NCI-H526 treated with DMSO at 0.1 percent for 48 hours (cell line): ENCODE measurements at places on chromosomes 2 and 18.

- no peak for DNase-seq
These were observed 1.2 kb upstream of the ANO7 start for GRCh38 chr2:241187101-241187917.

- no peak for DNase-seq
These were observed 309.3 kb downstream of the GBX2 start for GRCh38 chr2:235858881-235859280.

DNA sequence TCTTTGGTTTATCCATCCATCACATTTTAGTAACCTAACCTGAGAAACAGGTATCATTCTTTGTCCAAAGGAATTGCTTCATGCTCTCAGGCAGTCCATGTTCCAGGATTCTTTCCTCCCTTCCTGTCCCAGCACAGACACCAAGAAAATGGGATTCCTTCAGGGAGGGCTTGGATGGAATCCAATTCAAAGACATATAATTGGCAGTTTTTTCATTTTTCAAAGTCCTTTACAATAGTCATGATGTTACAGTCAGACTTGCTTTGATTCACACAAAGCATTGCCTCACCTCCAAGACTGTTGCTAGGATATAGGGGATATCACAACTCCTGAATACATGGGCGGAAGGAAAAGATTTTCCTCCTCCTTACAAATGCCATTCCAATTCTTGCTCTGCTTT lies 241.4 kb upstream of the ACVR2A start:
- no peak for DNase-seq

DNA sequence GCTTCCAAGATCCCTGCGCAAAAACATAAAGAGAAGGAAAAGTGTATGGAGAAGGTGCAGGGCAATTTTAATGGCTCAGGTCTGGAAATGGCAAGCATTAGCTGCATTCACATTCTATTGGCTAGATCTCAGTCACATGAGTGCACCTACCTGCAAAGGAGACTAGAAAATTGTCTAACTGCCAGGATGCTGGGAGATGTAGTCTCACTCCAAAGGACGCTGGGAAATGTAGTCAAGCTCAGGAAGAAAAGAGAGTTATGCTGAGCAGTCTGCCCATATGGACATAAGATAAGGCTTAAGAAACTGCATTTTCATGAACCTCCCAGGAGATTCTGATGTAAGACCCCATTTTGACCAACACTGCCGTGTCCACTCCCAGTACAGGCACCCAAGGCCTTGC lies 9.5 kb upstream of the KLHL29 start:
- peak; percentile 38 for DNase-seq

DNA sequence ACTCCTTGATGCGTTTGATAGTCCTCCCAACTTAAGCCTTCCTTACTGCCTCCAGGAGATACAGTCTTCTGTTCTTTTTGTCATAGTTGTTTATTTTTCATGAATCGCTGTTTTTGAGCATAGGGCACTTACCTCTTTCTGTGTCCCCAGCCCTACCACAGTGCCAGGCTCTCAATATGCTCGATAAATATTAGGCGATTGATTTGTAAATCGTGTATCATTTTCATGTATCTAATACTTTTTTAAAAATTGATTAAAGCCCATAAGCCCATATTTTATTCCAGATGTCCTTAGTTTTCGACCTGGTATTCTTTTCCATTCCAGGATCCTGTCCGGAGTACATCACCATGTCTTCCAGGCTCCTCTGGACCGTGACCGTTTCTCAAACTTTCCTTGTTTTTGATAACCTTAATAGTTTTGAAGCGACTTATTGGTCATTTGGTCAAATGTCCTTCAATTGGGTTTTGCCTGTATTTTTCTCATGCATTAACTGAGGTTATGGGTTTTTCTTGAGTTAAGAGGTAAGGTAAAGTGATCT lies 444 bp upstream of the MMADHC start:
- DNase-seq, result peak; percentile 58

DNA sequence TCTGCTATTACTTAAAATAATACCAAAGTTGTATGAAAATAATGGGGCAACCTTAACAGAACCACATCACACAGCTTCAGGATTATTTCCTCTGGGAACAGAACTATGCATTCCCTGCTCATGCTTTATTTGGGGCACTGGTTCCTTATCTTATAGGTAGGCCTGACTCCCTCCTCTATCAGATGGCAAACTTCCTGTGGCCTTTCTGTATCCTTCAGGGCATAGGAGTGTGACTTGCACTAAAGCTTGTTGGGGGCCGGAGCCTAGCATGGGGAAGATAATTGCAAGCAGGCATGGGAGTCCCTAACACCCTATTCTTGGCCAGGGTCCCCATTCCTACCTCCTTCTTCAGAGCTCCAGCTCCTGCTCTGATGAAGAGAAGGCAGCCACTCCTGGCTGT lies 167.2 kb upstream of the SERTAD2 start:
- DNase-seq, result no peak

- no peak for DNase-seq
These were observed 12.9 kb upstream of the RPL37A start for GRCh38 chr2:216485745-216486144.

DNA sequence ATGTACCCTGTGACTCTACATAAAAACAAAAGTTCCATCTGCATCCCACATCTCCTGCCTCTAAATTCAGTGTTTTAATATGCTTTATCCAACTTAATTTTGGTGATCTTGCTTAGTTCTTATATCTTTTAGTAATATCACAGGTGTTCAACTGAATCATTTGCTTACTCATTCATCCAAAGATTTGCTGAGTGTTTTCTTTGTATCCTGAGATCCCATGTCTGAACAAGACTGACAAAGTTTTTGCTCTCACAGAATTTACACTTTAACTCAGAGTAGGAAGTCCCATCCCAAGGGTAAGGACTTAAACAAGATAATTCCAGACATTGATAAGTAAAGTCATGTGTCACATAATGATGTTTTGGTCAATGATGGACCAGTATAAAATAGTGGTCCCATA lies 87.0 kb downstream of the FSIP2 start:
- no peak for DNase-seq

DNA sequence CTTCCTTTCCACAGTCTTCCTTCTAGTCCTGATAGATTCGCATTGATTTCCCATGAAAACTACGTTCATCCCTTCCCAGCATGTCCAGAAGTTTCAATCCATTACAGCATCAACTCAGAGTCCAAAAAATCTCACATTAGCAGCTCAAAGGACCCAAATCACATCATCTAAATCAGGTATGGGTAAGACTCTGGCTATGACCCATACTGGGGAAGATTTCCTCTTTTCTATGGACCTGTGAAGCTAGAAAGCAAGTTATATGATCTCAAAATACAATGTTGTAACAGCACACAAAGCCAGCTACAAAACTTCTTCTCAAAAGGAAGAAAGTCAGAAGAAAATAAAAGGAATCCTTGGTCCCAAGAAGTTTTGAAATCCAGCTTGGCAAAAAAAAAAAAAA lies 5.7 kb upstream of the DCC start:
- DNase-seq, result no peak

GRCh38 chr2:53021292-53021691 lies 746.3 kb upstream of the CHAC2 start:
- DNase-seq, result no peak

DNA sequence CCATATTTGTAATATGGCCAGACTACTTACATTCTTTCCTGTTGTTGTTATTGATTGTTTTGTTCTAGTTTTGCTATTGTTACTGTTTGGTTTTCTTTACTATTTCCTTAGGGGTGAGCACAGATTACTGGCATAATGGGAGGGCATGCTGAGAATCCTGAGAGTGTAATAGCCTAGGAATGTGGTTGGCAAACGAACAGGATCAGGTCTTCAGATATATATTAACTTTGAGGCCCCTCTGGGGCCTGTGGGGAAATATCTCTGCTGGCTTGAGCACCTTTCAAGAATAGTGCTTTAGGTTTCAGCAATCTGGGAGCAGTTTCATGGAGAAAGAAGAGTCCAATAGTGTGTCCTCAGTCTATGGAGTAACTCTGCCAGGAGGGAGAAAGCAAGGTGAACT lies 144.4 kb downstream of the THSD7B start:
- no peak for DNase-seq

GRCh38 chr2:58562276-58562675 lies 321.2 kb upstream of the FANCL start:
- DNase-seq, result no peak

DNA sequence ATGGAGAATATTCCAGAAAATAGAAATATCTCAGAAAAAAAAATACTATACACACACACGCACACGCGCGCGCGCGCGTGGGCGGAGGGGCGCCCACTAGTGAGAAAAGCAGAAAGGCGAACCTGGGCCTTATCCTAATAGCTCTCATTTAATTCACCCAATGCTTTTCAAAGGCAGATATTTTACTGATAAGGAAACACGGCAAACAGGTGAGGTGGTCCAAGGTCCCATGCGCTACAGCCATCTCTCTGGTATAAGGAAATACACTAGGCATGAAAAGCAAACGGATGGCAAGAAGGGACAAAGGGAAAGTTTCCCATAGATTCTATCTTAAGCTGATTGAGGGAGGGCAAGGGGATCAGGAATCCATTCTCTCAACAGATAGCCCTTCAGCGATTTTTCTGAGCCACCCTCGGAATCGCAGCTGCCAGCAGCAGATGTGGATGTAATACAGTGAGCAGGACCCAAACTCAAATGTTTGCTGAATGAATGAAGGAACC lies 136.7 kb downstream of the TMEM247 start:
- DNase-seq, result peak; percentile 71

DNA sequence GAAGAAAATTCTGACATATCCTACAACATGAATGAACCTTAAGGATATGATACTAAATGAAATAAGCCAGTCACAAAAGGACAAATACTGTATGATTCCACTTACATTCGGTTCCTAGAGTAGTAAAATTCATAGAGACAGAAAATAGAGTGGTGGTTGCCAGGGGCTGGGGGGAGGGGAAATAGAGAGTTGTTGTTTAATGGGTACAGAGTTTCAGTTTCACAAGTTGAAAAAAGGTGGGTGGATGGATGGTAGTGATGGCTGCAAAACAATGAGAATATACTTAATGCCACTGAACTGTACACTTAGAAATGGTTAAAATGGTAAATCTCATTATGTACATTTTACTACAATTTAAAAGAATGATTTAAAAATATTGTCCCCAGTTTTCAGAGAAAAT lies 53.3 kb upstream of the NFU1 start:
- DNase-seq, result no peak

- DNase-seq, result no peak
These were observed 115.9 kb downstream of the TTC32 start for GRCh38 chr2:19785867-19786266.

DNA sequence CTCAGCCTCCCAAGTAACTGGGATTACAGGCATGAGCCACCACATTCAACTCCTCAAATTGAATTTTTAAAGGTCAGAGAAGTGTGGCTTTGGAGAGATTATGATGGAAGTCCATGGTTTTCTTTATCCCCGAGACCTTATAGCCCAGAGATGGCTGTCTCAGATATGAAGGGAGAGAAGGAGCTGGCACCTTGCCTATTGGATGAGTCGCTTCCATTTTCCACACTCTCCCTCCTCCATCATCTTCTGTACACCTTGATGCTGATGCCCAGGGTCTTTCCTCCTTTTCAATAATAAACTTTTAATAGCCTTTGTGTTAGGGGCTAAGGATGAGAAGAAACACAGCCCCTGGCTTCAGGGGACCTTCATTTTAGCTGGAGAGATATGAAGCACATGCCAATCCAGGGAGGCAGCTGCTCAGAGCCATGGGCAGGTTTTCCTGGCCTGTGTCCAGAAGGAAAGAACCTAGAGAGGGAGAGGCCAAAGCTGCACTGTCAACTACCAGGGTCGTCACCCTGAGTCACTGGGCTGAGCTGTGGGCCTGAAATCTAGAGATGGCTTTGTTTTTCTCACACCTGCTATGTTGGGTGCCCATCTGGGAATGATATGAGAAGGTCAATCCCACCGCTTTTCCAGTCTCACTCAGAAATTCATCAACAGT lies 146.0 kb upstream of the SERTAD2 start:
- no peak for DNase-seq

DNA sequence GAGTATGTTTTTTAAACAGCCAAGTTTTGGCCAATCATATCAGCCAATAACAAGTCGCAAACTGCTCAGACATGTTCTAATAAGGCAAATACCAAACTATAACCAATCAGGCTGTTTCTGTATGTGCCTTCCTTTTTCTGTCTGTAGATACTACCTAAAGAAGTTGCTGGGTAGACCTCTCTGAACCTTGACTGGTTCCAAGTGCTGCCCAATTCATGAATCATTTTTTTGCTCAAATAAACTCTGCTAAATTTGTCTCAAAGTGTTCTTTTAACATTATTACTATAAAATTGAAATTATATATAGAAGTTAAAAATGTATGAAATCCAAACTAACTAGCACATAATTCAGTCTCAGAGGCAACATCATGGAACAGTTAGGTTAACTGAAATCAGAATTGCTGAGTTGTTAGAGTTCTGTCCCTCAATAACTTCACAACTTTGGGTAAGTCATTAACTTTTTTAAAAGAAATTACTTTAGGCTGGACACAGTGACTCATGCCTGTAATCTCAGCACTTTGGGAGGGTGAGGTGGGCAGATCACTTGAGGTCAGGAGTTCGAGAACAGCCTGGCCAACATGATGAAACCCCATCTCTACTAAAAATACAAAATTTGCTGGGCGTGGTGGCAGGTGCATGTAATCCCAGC lies 4.9 kb upstream of the TTC21B start:
- no peak for DNase-seq

DNA sequence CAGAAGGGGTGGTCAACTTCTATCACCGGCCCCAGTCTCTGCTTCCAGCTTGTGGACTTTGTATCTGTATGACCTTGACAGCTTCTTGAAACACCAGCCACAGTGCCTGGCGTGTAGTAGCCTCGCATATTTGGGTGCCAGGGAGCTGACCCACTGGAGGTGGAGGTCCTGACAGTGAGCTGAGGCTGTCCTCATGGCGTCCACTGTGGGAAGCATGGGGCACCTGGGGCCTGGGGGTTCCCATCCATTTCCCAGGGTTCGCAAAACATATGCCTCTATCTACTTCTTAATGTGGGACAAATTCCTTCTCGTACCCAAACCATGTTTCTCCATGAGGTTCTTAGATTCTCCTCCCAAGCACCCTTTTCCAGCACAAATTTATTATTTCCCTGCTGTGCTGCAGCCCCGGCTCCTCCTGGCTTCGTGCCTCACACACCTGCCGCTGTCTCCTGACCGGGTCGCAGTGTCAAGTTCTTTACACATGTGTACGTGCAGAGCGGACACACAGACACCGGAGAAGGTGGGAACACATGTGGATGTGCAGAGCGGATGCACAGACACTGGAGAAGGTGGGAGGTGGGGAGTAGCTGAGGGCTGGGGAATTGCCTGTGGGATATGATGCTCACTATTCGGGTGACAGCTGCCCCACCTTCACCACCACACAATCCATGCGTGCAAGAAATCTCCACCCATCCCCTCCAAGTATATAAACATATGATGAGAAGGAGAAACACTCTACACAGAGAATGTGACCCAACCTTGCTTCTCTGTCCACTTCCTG lies 23.4 kb downstream of the TMEM18 start:
- no peak for DNase-seq

- no peak for DNase-seq
These were observed 37.0 kb upstream of the IGFBP5 start for GRCh38 chr2:216732334-216732733.

DNA sequence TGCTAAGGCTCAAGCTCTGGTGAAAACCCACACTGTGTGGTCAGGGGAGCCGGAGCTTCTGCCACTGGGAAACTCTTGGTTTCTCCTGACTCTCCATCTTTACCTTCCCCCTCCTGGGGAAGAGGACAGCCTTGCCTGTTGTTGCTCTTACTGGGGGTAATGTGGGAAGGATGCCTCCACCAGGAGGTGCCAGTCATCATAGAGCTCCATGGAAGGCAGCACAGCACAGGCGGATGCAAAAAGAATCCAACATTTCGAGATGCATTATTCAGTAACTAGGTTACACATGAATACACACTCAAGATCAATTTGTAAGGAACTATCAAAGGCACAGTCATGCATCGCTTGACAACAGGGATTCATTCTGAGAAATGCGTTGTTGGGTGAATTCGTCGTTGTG lies 322.6 kb downstream of the AFF3 start:
- no peak for DNase-seq
